ENCODE measurements at places on chromosomes 2 and 18. TPM values are rescaled to one million over a fixed set of nuclear protein-coding genes. Genes with fewer than 3 reads are reported as not detected.

DSC2 gene
- total RNA-seq = not detected

WBP1 gene
- 37.9 TPM for total RNA-seq

DNA sequence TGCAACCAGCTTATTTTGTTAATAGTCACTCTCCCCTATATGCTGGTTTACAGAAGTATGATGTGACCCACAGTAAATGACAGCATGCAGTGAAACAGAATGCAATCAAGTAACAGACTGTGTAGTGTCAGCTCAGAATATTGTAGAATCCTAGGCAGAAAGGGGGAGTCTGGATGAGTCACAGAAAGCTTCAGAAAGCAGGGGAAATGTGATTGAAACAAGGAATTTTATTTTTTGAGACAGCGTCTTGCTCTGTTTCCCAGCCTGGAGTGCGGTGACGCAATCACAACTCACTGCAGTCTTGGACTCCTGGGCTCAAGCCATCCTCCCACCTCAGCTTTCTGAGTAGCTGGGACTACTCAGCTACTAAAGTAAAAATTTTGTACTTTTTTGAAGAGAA, 219.9 kb upstream of the FBXO11 start:
- peak; percentile 66 for DNase-seq

- peak; percentile 95 for DNase-seq
Measured at GRCh38 chr2:67259556-67260342, 137.4 kb upstream of the ETAA1 start.

DNA sequence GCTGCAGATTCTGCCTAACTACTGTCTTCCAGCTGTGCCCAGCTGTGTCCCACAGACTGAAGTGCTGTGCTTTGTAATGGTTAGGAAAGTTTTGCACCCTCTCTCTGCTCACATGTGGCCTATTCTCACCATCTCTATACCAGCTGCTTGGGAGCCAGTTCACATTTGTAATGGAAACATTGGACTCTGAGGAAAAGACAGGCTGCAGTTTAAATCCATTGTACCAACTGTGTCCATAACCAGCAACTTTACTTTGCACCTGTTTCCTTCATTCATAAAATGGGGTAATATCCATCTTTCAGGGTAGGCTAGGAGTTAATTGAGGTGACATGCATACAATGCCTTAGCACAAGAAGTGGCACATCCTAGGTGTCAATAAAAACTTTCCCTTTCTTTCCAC, 344.0 kb downstream of the TNS1 start:
- no peak for DNase-seq

DNA sequence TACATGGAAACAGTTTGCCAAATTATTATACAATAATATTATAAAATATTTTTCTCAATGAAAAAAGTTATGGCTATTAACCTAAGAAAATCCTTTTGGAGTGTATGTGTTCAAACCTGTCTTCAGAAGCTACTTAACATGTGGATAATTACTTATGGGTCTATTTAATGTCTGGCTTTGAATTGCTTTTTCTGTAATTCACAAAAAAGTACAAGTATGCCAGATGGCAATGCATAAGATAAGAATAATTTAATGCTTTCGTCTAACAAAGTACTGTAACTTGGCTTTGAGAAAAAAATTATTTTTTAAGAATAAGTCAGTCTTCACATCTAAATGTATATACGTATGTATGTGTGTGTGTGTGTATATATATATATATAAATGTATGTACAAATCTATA, 1073.0 kb downstream of the TDRD15 start:
- DNase-seq = no peak

GRCh38 chr2:71640489-71640888, 187.1 kb downstream of the DYSF start:
- DNase-seq = no peak

DNA sequence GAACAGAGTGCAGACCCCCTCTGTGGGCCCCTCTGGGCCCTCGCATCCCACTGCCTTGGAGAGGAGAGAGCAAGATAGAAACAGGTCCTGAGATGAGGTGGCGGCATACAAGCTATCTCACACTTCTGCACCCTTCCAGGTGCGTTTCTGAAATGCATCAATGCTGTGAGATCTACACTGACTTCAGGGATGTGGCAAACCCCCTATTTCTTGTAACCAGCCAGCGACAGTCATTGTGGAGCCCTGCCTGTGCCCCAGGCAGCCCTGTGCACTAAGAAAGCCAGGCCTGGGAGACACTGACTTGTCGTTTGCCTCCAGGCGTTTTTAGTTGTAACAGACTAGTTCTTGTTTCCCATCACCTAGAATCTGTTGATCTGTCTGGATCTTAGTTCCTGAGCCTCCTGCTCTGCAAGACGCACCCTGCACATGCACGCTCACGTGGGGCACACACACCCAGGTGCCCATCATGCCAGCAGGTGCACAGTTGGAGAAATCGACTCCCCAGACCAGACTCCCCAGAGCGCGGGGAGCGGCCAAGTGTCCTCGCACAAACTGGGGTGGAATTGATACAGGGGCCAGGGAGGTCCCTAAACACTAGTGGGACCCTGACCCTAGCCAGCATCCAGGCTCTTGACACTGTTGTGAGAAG, 238.0 kb downstream of the FAM210A start:
- DNase-seq = no peak

DNA sequence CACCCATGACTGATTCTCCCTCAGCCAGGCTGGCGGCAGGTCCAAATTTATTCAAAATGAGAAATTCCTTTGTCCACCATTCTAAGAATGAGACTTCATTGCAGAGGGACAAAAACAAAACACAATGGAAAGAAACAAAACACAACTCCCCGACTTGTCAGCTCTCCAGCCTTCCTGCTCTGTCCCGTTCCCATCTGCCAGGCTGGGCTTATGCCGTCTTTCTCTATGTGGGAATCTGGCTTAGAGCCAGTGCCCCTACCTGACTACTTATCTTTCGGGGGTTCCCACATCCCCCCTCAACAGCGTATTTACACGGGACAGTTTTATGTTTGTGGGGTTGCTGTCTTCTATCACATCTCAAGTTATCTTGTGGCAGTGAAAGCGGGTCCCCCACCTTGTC, 13.8 kb downstream of the CELF4 start:
- no peak for DNase-seq

GRCh38 chr2:20348542-20348941, 2.1 kb downstream of the PUM2 start:
- DNase-seq = no peak

GRCh38 chr2:43349904-43350303, 123.5 kb upstream of the ZFP36L2 start:
- DNase-seq = no peak

GRCh38 chr2:231277962-231278361, 79.5 kb downstream of the ARMC9 start:
- DNase-seq = no peak

- DNase-seq = peak; percentile 89
Measured at GRCh38 chr2:37196320-37197195, at the start of gene CEBPZOS. CEBPZOS (plus strand) TSS chr2:37196496; CDS start chr2:37199705, 3,209 bp downstream.

GRCh38 chr2:189959450-189959849, 103.1 kb downstream of the MSTN start:
- DNase-seq = no peak

DNA sequence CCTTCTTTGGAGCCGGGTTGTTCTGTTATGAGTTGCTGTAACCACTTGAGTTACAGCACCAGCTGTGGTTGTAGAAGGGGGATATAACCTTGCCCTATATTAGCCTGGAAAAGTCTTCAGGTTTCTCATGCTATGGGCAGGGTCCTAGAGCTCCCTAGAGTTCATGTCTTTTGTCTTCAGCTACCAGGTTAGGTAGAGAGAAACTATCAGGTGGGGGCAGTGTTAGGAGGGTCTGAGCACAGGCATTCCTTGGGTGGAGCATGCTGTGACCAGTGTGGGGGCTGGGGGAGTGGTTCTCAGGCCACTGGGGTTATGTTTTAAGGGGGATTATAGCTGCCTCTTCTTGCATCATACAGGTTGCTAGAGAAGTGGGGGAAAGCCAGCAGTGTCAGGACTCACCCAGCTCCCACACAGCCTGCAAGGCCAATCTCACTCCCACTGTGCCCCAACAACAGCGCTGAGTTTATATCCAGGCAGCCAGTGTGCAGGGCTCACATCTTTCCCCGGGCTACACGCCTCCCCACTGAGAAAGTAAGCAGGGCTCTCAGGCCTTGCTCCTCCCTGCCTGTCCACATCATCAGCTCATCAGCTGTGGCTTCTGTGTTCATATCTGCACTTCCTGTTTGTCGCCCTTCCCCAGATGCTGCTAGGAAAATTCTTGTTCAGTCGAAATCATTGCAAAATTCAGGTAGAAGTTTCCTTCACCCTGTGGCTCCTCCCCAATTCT, 133.8 kb upstream of the NRXN1 start:
- no peak for DNase-seq

- no peak for DNase-seq
Measured at GRCh38 chr2:119435081-119435952, 3.7 kb downstream of the TMEM37 start.

- no peak for DNase-seq
Measured at GRCh38 chr18:78733762-78734613, 245.6 kb upstream of the SALL3 start.

DNA sequence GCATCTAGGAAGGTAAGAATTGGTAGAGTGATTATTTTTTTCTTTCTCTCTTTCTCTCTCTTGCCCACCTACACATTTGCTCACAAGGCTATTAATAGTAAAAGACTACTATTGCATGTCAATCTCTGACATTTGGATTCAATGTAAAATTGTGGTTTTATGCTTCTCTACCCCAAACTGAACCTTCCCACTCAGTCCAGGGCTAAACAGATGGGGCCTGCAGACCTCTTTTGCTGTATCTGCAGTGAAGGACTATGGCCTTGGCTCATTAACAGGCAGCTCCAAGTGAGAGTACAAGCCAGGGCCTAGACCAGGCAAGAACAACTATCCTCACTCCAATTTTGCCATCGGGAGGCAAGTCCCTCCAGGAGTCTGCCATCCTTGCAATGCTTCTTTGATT, 68.3 kb upstream of the ARL4C start:
- no peak for DNase-seq

- no peak for DNase-seq
Measured at GRCh38 chr2:120618830-120619229, 116.8 kb upstream of the GLI2 start.

DNA sequence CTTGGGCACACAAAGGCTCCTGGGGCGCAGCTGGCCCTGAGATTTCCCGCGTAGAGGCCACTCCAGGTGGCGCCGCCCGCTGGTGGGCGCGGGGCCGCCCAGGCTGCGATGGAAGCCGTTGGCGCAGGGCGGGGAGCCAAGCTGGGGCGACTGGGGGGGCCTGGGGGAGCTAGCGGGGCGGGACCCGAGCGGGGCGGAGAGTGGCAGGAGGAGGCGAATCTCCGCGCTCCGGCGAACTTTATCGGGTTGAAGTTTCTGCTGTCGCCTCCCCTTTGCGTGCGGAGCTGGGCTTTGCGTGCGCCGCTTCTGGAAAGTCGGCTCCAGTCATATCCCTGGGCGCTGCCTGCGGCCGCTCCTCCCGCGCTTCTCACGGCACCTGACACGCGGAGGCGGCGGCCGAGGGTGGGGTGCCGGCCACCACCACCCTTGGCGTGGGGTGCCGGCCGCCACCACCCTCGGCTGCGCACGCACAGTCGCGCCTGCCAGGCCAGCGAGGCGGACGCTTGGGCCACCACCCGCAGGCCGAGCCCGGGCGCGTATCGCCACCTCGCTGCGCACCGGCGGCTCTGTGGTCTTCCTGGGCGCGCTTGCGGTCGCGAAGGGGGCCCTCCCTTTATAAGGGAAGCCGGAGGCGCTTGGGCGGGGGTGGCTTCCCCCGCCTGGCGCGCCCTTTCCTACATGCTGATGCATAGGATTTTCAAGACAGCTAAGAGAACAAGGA, 919 bp upstream of the CYP1B1 start:
- peak; percentile 98 for DNase-seq

- DNase-seq = no peak
Measured at GRCh38 chr18:4142876-4143275, 312.2 kb downstream of the DLGAP1 start.

DNA sequence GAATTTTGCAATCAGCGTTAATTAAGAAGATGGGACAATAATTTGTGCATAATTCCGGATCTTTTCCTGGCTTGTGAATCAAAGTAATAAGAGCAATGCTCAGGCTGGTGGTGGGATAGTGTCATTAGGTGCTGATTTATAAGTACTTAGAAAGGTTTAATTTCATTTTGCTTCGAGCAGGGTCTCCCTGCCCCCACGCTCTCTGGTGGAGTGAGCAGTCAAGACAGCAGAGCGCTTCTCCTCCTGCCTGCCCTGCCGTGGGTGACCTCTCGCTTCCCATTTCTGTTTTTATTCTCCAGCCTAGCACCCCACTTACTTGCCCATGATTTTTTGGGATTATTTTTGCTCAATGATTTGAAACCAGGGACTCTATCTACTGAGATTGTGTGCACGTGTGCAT, 7.1 kb downstream of the ASB18 start:
- no peak for DNase-seq

- no peak for DNase-seq
Measured at GRCh38 chr18:6666012-6666685, 63.4 kb upstream of the ARHGAP28 start.

- DNase-seq = no peak
Measured at GRCh38 chr18:32036506-32037180, 18.0 kb downstream of the RNF125 start.

GRCh38 chr2:205370726-205371125, 311.6 kb upstream of the NRP2 start:
- no peak for DNase-seq

DNA sequence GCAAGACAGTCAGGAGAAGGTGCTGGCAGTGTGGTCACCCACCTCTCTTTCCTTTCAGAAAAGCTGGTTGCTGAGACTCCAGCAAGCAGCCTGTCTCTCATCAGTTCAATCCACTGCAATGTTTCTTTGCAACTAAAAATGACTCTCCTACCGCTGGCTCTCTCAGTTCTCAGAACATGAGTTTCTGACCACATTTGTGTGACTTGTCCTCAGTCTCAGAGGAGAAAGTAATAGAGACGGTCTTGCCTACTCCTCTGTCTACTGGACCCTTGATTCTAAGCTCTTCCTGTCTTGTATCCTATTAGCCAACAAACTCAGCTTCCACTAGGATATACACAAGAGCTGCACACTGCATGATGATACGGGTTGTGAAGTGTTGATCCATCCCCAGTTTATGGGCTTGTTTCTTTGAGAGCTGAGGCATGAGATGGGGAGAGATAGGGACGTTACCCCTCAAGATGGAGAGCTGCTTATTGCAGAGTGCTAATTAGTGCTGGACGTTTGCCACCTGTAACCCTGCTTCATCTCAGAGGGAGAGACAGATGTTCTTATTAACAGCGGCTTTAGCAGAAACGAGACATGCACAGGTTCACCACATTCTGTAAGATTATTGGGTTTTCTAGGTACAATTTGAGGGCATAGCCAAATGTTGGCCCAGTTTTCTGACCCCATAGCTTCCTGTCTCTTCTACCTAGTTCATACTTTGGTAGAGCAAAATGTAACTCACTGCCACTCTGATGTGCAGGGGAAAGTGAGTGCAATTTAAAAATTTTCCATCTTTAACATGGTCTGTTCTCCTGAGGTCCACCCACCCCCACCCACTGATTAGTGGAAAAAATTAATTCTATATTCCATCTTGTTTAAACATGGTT, 32.4 kb upstream of the YWHAQ start:
- DNase-seq = no peak

DNA sequence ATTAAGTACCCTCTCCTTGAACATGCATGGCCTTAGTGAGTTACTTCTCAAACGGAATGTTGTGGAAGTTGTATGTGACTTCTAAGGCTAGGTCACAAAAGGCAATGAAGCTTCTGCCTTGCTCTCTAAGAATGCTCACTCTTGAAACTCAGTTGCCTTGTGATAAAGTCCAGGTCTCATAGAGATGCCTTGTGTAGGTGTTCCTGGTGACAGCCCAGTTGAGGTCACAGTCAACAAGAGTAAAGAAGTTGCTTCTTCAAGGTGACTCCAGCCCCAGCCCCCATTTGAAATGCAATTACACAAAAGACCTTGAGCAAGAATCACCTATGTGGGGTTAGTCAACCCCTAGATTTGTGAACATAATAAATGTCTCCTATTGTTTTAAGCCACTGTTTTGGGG, 35.6 kb downstream of the PTPN2 start:
- no peak for DNase-seq

GRCh38 chr2:11870064-11870463, 123.6 kb downstream of the LPIN1 start:
- DNase-seq = no peak

All from GM23248 (cell line).